Central memory CD8-positive, alpha-beta T cell (primary cell): ENCODE measurements at places on chromosomes 13 and 19.

DNA sequence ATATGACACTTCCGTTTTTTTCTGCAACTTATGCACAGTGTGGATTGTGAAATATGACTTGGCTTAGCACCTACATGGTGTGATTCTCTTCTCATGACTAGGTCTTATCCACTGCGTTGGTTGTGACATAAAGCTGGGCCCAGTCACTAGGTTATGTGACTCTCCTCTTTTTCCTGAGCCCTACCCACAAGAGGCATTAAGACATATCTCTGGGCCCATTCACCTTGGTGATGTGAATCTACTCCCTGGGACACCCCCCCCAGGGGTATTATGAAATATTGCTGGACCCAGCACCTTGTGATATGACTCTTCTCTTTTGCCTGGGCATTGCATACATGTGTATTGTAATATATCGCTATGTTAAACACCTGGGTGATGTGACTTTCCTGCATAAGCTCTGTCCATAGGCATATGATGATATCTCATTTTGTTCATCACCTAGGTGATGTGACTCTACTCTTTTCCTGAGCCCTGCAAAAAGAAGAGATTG is 85.8 kb upstream of the ZNF43 start:
- DNase-seq: no peak

DNA sequence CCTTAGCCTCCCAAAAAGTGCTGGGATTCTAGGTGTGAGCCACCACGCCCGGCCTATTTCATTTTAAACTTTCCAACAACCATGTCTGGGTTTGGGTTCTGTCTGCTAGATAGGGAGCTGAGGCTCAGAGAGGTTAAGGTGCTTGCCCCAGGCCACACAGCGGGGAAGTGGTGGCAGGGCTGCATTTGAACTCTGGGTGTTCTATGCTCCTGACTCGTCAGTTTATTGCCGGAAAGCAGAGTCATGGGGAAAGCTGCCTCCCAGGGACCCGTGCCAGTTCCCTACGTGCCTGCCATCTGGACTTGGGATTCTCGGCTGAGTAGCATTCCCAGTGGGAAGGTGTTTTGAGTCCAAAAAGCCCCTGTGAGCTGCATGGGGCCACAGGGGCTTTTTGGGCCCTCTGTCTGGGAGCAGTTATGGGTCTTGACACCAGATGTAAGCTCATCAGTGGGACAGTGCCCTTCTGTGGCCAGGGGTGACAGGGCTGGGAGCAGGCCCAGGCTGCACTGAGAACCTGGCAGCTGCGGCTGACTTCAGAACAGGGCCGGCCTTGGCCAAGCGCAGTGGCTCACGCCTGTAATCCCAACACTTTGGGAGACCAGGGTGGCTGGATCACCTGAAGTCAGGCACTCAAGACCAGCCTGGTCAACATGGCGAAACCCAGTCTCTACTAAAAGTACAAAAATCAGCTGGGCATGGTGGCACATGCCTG is 10.9 kb downstream of the RFX1 start:
- DNase-seq: no peak

GRCh38 chr19:1407528-1408299 is at the start of gene DAZAP1:
DAZAP1 (plus strand) TSS chr19:1407586; CDS start chr19:1407774, 188 bp downstream.
- peak; percentile 28 for DNase-seq

- DNase-seq: peak; percentile 80
These were observed 9.8 kb upstream of the SLC7A10 start for GRCh38 chr19:33235269-33235995.

DNA sequence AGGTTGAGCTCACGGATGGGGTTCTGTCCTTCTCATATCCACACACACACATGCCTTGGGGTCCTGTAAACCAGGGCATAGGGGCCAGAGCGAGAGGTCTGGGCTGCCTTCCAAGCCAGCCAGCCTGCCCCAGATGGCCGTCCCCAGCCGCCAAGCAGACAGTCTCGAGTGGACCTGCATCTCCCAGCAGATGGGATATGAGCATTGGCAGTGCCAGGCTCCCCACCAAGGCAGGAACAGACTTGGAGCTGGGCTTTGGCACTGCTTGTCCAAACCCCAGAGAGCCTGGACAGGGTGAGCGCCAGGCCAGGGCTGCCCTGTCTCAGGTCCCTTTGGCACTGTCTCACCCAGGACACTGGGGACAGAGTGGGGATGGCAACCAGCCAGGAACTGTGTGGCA is 130.4 kb downstream of the DPF1 start:
- DNase-seq: no peak

DNA sequence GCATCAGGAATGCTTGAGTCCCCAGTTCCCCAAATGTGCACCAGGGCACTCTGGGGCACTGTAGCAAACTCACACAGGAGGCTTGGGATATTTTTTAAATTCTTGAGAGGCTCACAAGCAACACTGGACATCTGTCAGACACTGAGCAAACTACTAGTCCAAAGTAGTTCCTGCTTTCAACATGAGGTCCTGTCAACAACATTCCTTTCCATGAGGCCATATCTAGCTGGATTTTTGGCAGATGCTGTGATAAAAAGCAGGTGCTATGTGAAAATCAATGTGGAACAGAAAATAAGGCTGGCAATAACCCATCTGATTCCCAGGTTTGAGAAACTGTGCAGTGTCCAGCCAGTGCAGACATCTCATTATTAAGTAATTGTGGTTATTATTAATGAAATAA is 50.5 kb downstream of the STARD13 start:
- no peak for DNase-seq

- DNase-seq: no peak
These were observed at the start of gene ZNF135 for GRCh38 chr19:58059003-58059670. ZNF135 (plus strand) TSS chr19:58059282; CDS start chr19:58060003, 721 bp downstream.

DNA sequence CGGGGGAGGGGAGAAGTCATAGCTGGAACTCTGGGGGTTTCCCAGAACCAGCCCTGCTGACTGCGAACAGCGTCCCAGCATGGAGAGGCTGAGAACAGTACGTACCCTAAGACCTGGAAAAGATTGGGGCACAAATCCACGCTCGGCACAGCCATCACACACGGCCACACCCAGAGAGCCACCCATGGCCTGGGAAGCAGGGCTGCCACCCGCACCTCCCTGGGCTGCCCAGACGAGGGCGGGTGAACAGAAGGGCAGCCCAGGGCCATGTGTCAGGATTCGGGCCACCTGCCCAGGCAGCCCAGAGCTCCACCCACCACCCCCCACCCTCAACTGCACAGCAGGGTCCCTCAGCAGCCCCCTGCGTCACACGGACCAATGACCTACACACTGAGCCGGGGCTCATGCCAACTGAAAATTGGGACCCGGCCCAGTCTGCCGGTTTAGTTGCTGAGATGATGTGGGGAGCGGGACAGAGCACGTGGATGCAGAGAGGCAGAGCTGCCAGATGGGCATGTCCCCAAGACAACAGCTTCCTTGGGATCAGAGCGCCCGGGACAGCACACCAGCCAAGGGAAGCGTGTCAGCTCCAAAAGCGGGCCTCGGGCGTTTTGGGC is 8.5 kb downstream of the UBXN6 start:
- no peak for DNase-seq

- no peak for DNase-seq
These were observed 28.9 kb downstream of the TDRD12 start for GRCh38 chr19:32748497-32748896.

GRCh38 chr13:95564091-95564490 is 11.6 kb downstream of the CLDN10 start:
- no peak for DNase-seq
